ELR (cell line): ENCODE measurements at places on chromosomes 1 and 21.

- DNase-seq = no peak
These were observed 2.5 kb upstream of the BMP8A start for GRCh38 chr1:39488793-39489566.

DNA sequence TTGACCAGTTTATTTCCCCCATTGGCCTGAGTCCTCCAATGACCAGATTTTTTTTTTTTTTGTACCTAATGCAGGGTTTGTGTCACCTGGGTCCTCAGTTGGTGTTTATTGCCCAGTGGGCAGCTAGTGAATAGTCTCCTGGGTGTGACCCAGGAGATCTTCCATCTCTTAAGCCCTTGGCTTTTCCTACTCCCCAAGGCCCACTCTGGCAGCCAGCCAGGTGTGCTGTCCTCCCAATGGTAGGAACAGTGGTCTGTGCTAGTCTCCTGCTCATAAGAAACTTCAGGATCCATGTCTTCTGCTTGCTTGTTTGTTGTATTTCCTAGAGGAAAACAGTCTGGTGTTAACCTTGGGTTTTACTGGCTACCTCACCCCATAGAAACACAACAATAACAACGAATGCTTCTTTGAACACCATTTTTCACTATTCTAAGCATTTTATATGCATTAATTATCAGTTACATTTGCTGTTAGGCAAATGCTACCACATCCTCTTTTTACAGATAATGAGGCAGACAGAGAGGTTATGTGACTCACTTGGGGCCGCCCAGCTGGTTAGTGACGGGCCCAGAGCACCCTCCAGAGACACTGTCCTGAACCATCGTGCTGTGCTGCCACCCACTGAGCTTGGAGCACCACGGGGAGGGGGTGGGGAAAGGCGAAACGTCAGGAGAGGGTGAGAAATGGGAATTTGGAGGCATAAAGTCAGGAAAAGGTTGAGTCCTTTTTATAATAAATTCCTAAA is 107.5 kb downstream of the HIVEP3 start:
- peak; percentile 69 for DNase-seq

- no peak for DNase-seq
These were observed 13.8 kb downstream of the GALNT2 start for GRCh38 chr1:230080822-230081221.

GRCh38 chr21:28801906-28802305 is 190.8 kb downstream of the LTN1 start:
- peak; percentile 51 for DNase-seq

- DNase-seq = no peak
These were observed 110.3 kb downstream of the ZNF281 start for GRCh38 chr1:200299571-200299970.

DNA sequence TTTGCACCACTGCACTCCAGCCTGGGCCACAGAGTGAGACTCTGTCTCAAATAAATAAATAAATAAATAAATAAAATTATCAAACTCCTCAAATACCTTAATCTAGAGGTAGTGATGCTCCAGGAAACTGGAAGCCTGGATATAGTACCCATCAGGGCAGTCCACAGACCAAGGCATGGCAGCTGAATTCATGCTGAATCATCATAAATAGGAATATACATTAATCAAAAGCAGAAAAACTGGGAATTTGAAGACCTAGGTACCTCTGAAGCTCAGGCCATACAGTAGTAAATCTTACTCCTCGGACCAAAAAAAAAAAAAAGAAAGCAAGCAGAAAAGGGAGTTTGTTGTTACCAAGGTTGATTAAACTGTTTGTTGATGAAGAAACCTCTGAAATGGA is 184.2 kb upstream of the CHODL start:
- DNase-seq = no peak

- DNase-seq = no peak
These were observed 17.1 kb upstream of the C1orf87 start for GRCh38 chr1:60090655-60091054.

GRCh38 chr1:58575551-58576324 is 1.3 kb downstream of the TACSTD2 start:
- no peak for DNase-seq

DNA sequence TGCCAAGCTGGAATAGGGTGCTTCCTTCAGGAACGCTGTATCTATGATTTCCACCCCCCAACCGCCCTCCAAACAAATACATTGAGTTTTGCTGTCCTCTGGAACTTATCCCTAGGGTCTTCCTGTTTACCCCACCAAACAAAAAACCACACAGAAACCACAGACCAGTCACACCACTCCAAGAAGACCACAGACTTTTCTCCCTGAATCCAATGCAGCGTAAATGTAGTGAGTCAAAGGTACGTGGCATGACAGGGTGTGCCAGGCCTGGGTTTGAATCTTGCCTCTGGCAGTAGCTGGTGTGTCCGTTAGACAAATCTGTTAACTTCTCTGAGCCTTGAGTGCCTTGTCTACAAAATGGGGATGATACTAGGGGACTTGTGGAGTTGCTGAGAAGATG is 27.8 kb downstream of the ASAP3 start:
- DNase-seq = peak; percentile 91

DNA sequence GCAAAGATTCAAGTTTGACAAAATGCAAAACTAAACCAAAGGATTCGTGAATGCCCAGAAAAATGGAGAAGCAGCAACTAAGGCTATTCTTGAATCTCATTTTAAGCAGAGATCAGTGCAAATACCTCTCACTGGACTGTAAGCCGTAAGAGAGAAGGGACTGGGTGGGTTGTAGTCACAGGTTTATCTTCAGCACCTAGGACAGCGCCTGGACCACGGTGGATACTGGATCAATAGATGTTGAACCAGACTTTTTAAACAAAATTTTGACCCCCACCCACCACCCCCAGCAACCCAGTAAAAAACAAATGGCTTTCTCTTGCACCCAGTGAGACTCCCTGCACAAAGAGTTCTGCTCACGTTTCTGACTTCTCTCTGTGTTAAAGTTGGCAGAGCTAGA is 347.1 kb downstream of the AJAP1 start:
- DNase-seq = no peak

DNA sequence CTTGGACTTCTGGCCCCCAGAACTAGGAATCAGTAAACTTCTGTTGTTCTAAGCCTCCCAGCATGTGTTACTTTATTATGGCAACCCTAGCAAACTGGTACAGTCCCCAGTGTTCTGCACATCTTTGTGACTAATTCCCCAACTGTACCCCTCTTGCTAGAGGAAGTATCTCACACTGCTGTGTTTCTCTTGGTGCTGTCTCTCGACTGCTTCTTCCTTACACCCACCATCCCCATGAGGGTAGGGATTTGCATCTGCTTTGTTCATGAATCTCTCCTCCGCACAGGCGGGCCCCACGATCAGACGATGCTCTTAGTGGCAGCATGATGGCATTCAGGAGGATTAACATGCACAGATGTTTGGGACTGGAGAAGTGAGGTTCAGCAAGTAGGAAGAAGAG is 46.7 kb downstream of the CLIC6 start:
- DNase-seq = no peak

- peak; percentile 65 for DNase-seq
These were observed at the start of gene DHRS3 for GRCh38 chr1:12617901-12618660. DHRS3 (minus strand) TSS chr1:12618210; CDS start chr1:12617348, 862 bp downstream.

DNA sequence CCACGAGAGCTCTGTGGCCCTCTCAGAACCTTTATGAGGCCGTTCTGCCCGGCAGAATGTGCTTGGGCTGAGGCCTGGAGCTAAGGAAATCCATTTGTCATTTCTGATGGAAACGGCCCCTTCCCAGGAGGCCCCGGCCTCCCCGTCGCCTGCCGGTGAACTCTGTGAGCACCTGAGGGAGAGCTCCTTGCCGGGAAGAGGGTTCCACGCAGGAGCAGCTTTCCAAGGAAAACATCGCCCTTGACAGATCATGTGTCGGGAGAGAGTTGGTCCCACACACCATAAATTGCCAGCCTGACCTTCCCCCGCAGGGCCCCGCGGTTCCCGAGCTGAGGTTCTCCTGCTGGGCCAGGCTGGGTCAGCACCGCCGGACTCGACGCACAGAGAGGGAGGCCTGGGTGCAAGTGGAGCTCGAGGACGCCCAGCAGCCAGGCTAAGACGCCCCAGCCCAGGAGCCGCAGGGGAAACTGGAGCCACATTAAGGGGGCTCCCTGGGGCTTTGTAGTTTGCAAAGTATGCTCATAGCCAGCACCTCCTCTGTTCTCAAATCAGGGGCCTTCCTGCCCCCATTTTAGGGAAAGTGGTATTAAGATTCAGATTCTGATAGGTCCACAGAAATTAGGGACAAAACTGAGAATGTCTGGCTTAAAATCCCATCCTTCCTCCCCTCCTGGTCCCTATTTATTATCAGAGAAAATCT is 239.5 kb downstream of the FOXD2 start:
- DNase-seq = no peak

DNA sequence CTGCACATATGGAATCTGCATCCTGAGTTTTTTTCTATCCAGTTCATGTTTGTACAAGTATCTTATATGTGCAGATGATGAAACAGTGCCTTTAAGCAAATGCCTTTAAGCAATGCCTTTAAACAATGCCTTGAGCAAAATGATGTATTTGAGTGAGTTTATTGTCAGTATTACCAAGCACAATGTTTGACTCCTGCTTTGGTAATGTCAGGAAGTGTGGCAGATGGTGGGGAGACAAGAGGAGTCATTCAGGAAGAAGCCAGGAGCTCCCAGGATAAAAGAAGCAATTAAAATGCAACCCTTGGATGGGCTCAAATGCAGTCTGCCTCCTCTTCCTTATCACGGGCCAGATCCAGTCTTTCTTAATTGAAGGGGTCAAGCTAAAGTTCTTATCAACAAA is 108.7 kb upstream of the KCNJ15 start:
- DNase-seq = peak; percentile 23

DNA sequence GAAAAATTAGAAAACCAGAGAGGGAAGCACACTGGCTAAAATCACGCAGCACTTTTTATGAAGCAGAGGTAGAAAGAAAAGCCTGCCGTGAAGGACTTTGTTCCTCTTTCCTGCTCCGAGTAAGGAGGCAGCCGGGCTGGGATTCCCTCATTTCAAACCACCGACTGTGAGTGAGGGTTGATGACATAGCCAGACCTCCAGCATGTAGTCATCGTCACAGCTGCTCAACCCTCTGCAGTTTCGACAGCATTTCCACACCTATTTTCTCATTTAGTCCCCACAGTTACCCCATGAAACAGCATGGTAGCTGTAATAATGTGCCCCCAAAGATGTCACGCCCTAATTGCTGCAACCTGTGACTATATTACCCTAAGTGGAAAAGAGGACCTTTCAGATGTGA is 35.3 kb downstream of the FCRL5 start:
- no peak for DNase-seq

DNA sequence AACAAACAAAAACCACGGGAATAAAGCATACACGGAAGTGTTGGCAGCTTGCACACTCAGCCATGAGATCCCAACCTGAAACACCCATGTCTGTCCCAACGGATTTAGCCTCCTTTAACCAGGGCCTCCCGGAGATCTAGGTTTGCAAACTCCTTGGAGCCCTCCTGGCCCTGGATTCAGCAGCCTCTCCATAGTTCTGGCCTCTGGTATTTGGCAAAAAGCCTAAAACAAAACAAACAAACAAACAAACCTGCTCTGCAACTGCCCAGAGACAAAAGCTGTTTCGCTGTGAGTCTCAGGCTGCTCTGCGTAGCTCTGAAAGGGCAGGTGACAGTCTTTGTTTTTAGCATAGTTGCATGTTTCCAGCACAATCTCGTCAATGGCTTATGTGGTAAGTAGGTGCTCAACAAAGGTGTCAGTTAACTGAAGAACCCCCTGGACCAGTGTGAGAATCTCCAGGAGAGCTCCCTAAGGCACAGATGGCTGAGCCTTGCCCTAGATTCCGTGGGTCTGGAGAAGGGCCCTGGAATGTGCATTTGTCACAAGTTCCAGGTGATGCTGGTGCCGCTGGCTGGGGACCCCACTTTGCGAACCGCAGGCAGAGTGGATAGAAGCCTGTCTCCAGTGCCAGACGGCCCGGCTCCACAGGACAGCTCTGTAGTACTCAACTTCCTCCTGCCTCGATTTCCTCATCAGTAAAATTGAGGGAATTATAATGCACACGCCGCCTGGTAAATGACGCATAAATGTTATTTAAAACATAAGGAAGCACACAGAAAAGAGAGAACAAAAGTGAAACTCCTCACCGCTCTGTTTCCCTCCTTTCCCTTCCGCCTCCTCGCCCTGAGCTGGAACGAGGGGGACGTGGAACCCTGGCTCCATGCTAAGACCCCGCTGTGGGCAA is 86.2 kb downstream of the RIPK4 start:
- DNase-seq = no peak

DNA sequence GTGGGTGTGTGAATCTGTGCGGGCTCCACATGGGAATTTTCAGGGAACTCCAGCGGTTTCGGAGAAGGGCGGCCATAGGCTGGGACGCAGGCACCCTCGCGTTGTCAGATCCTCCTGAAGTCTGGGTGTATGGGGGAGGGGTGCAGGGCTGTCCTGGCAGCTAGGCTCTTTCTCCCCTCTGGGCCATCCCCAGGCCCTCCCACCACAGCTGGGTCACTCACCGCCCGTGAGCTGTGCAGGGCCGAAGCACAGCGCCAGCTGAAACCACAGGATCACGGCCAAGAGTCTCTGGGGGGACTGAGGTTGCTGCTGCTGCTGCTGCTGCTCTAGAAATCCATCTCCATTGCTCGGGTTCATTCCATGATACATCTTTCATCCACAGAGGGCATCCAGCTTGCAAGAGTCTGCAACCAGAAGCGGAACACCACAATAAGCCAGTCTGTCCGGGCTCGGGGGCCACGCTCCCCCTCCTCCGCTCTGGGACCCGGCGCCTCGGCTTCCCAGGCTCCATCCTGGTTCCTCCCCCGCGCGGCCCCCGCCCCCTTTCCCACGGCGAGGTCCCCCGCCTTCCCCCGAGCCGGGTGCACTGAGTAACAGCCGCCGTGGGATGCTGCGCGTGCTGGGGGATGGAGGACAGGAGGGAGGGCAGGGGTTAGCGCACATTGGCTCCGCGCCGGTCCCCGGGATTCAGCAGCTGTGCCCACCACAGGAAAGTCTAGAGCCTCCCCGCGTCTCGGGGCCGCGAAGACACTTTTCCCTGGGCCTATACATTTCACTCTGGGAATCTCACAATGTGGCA is 720 bp downstream of the SUSD4 start:
- DNase-seq = peak; percentile 28

DNA sequence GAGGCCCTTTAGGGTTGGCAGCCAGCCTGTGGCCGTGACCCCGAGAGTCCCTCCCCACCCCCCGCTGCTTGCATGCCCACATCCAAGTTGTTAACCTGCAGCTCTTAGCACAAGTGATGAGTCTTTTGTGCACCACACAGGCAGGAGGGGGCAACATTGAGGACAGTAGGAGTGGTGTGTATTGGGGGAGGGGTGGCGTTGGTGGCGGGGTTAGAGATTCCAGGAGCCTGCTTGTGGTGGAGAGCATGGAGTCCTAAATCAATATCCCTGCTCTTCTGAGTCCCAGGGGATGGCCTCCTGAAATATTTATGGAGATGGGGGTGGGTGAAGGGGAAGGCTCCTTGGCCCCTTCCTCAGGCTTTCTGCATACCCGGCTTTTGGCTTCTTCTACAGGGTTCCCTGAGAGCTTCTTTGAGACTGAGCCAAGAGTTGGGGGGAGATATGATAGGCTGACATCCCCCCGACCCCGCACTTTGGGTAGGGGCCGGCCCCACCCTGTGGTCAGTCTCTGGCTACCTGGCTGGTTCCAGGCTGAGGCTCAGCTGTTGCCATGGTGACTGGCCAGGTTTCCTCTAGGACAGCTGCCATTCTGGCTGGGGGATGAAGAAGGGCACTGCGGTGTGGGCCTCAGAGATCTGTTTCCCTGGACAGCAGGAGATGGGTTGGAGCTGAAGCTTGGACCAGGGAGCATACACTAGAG is 5.0 kb downstream of the CHRNB2 start:
- DNase-seq = no peak
